ENCODE measurements at places on chromosomes 5 and 9. TPM values are rescaled to one million over a fixed set of nuclear protein-coding genes. Genes with fewer than 3 reads are reported as not detected.

GRCh38 chr9:78187763-78188484 is 48.0 kb upstream of the CEP78 start:
- no peaks in the 10 kb centered on the region for H3K36me3 ChIP-seq
- H3K4me3 ChIP-seq = no peak overlapping the region
- no peaks in the 10 kb centered on the region for H3K27me3 ChIP-seq
- H3K4me1 ChIP-seq = peaks cover 8% of the 10 kb centered on the region
- DNase-seq = no peak
- H3K27ac ChIP-seq = no peak overlapping the region

- no peak overlapping the region for H3K4me3 ChIP-seq
- no peak overlapping the region for H3K27ac ChIP-seq
- H3K4me1 ChIP-seq = peaks cover 7% of the 10 kb centered on the region
- no peaks in the 10 kb centered on the region for H3K36me3 ChIP-seq
- DNase-seq = no peak
Observed at GRCh38 chr9:84597131-84597530, 72.4 kb upstream of the NTRK2 start.

DNA sequence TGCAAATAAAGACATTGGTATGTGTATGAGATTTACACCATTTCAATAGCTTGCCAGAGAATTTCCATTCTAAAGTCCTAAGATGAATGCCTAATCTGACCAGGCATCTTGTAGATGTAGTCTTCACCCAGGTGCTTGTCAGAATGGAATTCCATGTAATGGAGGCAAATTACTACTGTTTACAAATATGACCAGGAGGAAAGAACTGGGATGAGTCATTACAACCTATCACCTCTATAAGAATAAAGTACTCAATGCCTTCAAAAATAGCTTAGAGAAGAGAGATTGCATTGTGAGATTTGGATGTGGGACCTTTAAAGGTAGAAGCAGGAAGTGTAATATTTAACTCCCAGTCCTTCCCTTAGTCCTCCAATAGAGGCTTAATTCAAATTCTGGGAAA is 507.0 kb upstream of the PTGER4 start:
- no peaks in the 10 kb centered on the region for H3K27me3 ChIP-seq
- H3K27ac ChIP-seq = no peak overlapping the region
- H3K4me3 ChIP-seq = no peak overlapping the region

DNA sequence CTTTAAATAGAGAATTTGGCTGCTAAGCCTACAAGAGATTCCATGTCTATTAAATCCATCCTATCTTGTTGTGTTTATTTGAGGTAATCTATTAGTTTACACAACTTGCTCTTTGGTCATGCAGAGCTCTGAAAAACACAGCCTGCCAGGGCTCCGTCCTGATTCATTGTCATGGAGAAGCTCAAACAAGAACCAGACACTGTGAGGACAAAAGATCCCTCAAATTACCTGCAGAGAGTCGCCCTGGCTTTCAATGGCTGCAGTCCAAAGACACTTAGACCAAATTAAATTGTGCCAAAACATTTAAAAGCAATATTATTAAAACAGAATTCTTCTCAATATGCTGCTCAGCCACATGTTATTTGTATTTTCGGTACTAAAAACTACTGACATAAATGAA is 60.1 kb downstream of the CDH18 start:
- no peaks in the 10 kb centered on the region for H3K4me1 ChIP-seq
- no peak overlapping the region for H3K4me3 ChIP-seq
- H3K36me3 ChIP-seq = no peaks in the 10 kb centered on the region

GRCh38 chr5:154773326-154773725 is 18.1 kb downstream of the LARP1 start:
- no peak for DNase-seq
- H3K27me3 ChIP-seq = no peaks in the 10 kb centered on the region
- H3K27ac ChIP-seq = no peak overlapping the region
- peaks cover 47% of the 10 kb centered on the region for H3K4me1 ChIP-seq

DNA sequence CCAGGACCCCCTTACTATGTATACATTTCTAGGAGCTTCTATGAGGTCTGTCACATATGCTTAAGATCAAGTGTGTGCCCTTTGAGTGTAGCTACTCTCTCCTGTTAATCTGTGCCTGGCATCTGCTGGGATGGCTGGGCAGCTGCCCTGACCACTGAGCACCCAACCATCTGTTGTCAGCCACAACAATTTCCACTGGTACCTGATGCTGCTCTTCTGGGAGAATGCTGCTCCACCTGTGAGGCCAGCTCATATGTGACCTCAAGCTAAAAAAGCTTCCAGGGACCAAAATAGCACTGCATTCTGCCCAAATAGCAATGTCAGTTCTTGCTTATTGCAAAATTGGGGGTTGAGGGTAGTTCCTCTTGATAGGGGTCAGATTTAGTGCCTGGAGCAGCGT is 595.6 kb downstream of the RAB3C start:
- no peaks in the 10 kb centered on the region for H3K27me3 ChIP-seq
- H3K4me1 ChIP-seq = no peaks in the 10 kb centered on the region
- H3K4me3 ChIP-seq = no peak overlapping the region
- H3K36me3 ChIP-seq = peaks cover 5% of the 10 kb centered on the region
- DNase-seq = no peak
- H3K27ac ChIP-seq = no peak overlapping the region

ZNF484 gene
- total RNA-seq = 8.8 TPM

TMED9 gene
- total RNA-seq = 141 TPM

ZNF454 gene
- 0.40 TPM for total RNA-seq

All from esophagus squamous epithelium (tissue), 5 donors.